CD8-positive, alpha-beta memory T cell (primary cell): ENCODE measurements at places on chromosomes 2 and 18. TPM values are rescaled to one million over a fixed set of nuclear protein-coding genes. Genes with fewer than 3 reads are reported as not detected.

DNA sequence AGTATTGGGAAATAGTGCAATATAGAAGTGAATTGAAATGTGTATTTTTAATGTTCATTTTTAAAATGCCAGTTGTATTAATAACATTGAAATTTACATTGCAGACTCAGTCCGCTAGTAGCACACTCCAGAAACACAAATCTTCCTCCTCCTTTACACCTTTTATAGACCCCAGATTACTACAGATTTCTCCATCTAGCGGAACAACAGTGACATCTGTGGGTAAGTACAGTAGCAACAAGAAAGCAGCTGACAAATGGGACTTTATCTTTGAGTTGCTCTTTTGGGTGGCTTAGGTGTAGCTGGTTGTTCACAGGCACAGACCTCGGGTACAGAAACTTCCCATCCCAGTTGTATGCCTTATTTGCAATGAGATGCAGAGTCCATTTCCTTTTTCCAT lies 118.2 kb upstream of the IL1R2 start:
- no peak for DNase-seq

RAB6D gene
- not detected for total RNA-seq

GRCh38 chr2:219434468-219434717 lies 250 bp upstream of the SPEG start:
- no peak for DNase-seq

GRCh38 chr2:182110347-182110746 lies 124.7 kb downstream of the PPP1R1C start:
- no peak for DNase-seq

DNA sequence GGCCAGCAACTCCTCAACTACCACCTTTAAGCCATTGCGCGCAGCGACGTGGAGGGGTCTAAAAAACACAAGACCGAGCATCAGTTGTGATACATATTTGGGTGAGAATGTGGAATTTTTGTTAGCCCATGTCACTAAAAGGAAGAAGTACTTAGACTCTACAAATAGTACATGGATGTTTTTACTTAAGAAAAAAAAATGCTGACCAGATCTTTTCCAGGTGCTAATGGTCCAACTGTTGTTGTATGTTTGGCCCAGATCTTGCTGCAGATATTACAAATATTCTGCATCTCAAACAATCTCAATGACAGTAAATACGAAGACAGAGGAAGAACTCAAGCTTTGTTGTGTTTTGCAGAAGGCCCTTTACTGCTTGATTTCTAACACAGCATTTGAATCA lies 67.1 kb upstream of the PGAP1 start:
- no peak for DNase-seq

REEP1 gene
- 0.20 TPM for total RNA-seq

DNA sequence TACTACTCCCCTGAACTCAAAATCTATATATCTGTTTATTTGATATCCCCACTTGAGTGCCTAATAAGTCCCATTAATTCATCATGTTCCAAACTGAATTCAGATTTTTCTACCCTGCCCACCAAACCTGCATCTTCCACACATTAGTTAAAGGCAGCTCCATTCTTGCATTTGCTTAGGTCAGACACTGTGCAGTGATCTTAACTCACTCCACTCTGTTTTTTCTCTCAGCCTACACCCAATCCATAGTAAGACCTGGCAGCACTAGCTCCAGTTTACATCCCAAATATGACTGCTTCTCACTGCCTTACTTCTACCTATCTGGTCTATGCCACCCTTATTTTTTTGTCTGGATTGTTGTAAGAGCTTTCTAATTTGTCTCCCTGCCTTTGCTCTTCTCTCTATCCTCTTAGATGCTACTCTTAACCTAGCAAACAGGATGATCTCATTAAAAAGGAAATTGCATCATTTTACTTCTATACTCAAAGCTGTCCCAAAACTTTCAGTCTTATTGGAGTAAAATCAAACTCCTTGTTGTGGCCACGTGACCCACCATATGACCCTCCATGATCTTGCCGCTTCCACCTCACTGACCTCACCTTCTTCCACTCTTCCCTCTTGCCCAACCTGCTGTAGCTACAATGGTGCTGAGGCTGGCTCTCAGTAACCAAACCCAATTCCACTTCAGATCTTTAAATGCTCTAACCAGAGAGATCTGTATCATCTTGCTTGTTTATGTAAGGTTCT lies 274.9 kb upstream of the FANCL start:
- DNase-seq: no peak
